Left colon (tissue), 2 donors: ENCODE measurements at places on chromosomes 12 and 14. TPM values are rescaled to one million over a fixed set of nuclear protein-coding genes. Genes with fewer than 3 reads are reported as not detected.

Gene LRP1-AS
- total RNA-seq = not detected

Gene KIF26A
- total RNA-seq = 5.8 TPM

Gene SCN8A
- 9.2 TPM for total RNA-seq

Gene RNASE7
- 0.31 TPM for total RNA-seq

Gene SLC7A8
- 33.6 TPM for total RNA-seq

Gene REP15
- total RNA-seq = 59.1 TPM

Gene SLC22A17
- 2.7 TPM for total RNA-seq

Gene APOF
- not detected for total RNA-seq
